ENCODE measurements at places on chromosomes 6 and 20. TPM values are rescaled to one million over a fixed set of nuclear protein-coding genes. Genes with fewer than 3 reads are reported as not detected.

DNA sequence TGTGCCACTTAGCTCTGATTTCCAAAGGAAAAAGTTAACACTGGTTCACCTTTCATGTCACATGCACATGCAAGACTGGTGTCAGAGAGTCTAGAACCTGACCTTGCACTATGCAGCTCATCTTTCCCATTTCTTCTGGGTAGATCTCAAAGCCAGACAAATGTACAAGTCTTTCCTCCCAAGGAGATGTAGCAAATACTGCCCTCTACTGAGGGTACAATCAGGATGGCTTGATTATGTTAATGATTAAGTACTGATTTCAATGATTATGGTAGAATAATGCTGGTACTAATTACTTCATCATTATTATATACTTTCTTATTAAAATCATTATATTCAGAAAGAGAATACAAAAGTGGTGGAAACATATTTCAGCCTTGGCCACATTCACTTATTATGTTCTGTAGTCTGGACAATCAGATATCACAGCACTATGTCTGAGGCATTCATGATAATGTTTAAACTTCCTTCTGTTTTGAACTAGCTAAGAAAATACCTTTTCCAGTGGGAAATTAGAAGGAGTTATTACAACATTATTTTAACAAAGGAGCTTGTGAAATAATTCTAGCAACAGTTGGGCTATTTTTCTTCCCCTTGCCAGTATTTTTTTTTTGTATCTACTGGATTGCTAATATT lies 68.5 kb upstream of the FOXO3 start:
- DNase-seq = peak; percentile 10

DNA sequence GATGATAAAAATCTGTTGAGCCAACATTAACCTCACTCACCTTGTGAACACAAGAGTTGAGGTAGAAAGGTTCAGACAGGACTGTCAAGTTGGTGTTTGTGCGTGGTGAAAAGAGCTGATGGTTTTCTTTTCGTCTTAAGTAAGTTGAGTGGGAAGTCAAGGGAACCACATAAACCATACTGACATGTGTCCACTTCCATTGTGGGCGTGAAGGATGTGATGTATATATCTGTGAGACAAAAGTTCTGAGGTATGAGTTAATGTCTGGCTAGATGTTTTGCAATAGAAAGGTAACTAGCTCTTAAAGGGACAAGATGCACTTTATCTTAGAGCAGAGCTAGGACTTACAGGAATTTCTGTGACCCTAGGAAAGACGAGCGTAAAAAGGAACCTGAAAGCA lies 1272.1 kb upstream of the ADGRB3 start:
- DNase-seq = no peak

DNA sequence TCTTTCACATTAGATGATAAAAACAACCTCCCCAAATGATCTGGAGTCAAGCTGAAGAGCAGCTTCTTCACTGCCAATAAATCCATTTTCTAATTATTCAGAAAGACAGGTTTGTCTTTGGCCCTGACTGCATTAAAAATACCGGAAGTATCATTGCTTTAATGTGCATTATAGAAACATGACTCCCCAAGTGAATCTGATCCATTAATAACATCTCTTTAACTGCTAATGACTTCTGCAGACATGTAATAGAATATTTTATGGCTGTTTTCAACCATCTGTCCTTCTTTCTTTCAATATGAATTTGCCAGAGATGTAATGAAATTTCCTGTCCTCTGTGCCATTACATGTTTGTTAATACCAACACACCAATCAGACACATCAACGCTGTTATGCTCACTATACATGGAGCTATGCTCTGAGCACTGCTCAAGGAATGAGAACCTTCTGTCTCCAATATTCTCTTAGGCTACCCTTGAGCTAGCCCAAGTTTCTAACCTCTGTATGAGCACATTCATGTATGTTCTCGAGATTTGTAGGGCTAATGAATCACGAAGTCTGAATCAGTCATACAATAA lies 87.8 kb downstream of the LYRM4 start:
- no peak for DNase-seq

- no peak for DNase-seq
Observed at GRCh38 chr6:88982720-88983119, 19.3 kb upstream of the RNGTT start.

B3GALT4 gene
- polyA plus RNA-seq = 19.3 TPM

C6orf118 gene
- not detected for polyA plus RNA-seq

DNA sequence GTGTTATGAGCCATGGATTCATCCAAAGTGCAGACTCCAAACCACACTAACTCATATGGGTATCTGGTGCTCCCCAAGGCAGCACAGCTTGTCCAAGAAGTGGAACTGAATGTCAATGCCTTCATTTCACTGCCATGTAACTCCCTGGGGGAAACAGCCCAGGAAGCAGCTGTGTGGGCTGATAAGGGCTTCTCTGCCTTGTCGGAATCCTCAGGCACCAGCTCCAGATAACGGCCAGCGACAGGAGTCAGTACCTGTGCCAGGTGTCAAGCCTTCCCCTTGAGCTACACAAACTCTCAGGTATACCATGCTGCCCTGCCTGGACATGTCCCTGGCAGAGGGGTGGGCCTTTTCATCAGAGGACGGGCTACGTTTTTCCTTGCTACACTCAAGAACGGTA lies 751.9 kb upstream of the CHD6 start:
- DNase-seq = no peak

- no peak for DNase-seq
Observed at GRCh38 chr20:5160882-5161281, 34.1 kb downstream of the CDS2 start.

DNA sequence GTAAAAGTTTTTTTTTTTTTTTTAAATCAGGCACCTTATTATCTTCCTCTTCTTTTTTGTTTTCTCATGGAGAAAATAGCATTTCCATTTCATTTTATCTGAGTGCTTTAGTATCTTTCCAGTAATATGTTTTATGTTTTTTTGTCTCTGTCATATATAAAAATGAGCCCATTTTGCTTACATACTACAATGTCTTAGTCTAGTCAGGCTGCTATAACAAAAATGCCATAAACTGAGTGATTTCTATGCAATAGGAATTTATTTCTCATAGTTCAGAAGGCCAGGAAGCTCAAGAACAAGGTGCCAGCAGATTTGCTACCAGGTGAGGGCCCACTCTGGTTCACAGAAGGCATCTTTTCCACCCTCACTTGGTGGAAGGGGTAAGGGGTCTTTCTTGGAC lies 35.7 kb upstream of the AIG1 start:
- no peak for DNase-seq

COL9A3 gene
- polyA plus RNA-seq = 9.8 TPM

GRCh38 chr20:7250337-7250736 lies 482.9 kb downstream of the BMP2 start:
- DNase-seq = no peak

- DNase-seq = no peak
Observed at GRCh38 chr6:101935732-101936131, 542.2 kb downstream of the GRIK2 start.

DNA sequence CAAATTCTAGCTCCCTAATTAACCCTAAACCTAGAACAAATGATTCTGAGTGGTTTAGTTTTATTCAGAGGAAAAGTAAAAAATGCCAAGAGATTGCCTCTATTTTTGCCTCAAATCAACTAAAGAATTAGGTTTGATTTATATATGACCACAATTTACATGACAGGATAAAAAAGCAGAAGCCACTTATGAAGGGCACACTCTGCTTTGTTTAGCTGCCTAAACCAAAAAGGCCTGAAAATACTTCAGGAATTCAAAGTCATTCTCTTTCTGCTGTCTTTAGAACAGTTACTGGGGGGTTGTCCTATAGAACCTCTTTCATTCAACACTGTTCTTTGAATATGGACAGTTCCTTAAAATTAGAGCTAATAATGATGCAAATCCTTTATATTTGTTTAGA lies 5.3 kb downstream of the FBXO5 start:
- DNase-seq = no peak

DNA sequence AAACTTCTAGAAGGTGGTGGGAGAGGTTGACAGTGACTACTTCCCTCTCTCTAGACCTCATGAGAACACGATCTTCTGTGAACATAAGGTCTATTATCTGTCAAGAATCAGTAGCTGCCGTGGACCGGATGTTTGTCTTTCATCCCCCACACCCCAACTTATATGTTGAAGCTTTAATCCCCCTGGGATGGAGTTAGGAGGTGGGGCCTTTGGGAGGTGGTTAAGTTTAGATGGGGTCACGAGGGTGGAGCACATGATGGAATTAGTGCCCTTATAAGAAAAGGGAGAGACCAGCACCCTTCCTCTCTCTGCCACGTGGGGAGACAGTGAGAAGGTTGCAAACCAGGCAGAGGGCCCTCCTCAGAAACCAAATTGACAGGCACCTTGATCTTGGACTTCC lies 409.1 kb downstream of the QKI start:
- no peak for DNase-seq

MEI4 gene
- 0.01 TPM for polyA plus RNA-seq

GRCh38 chr6:2782825-2783187 lies 17.6 kb downstream of the WRNIP1 start:
- DNase-seq = no peak

TOMM34 gene
- polyA plus RNA-seq = 19.5 TPM

CD93 gene
- 52.6 TPM for polyA plus RNA-seq

- no peak for DNase-seq
Observed at GRCh38 chr20:22515264-22515663, 69.1 kb downstream of the FOXA2 start.

- DNase-seq = peak; percentile 4
Observed at GRCh38 chr6:36443471-36444428, 950 bp downstream of the KCTD20 start.

DNA sequence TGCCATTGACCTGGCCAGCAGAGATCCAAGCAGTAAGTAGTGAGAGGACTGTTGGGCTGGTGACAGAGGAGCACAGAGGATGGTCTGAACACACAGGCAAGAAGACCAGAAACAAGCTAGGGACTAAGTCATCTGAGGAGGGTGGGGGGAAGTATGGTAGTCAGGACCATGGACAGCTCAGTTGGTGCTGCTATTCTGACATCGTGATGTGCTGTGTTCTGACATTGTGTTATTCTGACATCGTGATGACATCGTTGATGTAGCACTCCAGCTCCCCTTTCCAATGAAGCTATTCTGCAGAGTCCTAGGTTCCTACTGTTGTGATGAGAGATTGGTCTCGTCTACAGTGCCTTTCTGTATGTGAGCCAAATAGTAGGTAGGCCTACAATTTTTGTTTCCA lies 28.7 kb downstream of the CFAP206 start:
- DNase-seq = no peak

MACROD2 gene
- polyA plus RNA-seq = 3.0 TPM

GRCh38 chr20:41969656-41970055 lies 351.5 kb upstream of the CHD6 start:
- no peak for DNase-seq

CRYBG1 gene
- polyA plus RNA-seq = 6.6 TPM

GRCh38 chr6:69220375-69220774 lies 576.4 kb downstream of the LMBRD1 start:
- no peak for DNase-seq

- DNase-seq = no peak
Observed at GRCh38 chr6:16367571-16367970, 129.2 kb downstream of the GMPR start.

- no peak for DNase-seq
Observed at GRCh38 chr20:5829241-5829809, 79.1 kb downstream of the SHLD1 start.

RBM38 gene
- 103 TPM for polyA plus RNA-seq

DNA sequence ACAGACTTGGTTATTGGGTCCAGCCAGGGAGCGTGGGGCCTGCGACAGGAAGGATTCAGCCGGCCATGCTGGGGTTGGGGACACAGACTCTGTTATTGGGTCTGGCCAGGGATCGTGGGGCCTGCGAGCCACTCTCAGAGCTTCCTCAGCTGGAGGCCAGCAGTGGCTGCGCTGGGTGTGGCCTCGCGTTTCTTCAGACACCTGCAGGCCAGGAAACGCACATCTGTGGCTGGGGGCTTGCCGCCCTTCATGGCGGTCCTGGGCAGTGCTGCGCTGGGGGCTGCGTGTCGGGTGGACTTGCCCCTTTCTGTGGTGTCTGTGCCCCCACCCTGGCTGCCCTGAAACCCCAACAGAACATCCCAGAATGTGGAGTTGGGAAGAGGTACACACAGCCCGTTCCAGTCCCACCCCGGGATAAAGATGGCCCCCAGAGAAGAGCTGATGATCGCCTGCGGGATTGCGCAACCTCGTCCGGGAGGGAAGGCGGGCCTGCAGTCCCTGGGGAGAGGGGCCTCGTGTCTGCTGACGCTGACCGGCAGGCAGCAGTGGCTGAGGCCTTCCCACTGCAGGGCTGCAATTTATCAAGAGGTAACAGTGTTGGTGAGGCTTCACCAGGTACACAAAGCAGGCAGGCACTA lies 16.9 kb upstream of the MTG2 start:
- DNase-seq = no peak

HLA-DRB1 gene
- 107 TPM for polyA plus RNA-seq

DNA sequence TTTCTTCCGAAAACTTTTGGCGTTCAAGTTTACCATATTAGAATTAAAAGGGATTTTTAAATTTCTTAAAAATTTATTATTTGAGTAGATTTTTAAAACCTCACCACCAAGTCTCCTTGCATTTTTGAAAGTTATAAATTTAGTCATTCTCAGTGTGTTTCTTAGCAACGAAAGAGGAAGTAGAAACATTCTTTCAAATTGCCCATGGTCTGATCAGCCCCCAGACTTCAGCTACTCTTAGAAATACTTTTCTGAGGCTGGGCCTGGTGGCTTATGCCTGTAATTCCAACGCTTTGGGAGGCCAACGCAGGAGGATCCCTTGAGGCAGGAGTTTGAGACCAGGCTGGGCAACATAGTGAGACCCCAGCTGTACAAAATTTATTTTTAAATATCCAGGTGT lies 15.1 kb upstream of the RTF2 start:
- DNase-seq = no peak

GRCh38 chr6:4021854-4022695 lies 56.9 kb downstream of the FAM217A start:
- DNase-seq = no peak

WFDC12 gene
- polyA plus RNA-seq = not detected

PROKR2 gene
- not detected for polyA plus RNA-seq

DNA sequence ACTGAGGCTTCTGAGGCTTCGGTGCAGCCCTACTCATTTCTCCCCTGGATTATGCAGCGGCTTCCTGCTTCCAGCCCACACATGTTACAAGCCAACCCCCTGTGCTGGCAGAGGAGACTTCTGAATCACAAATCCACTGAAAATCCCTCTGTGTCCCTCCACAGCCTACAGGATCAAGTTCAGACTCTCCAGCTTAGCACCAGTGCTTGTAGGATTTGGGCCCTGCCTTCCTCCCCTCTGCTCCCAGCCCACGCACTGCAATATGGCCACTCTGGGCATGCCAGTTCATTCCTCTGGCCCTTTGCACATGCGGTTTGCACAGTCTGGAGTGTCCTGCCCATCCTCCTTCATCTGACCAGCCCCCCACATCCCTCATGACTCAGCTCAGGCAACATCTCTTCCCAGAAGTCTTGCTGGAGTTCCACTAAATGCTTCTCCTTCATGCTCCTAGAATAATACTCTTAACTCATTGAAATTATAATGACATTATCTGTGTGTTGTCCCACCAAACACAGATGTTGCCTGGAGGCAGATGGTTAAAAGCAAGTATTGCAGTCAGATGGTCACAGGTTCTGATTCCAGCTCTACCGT lies 15.9 kb upstream of the MDGA1 start:
- DNase-seq = no peak

GRCh38 chr20:45408646-45409213 lies 641 bp downstream of the DBNDD2 start:
- no peak for DNase-seq

GHRH gene
- polyA plus RNA-seq = not detected

SSTR4 gene
- 0.06 TPM for polyA plus RNA-seq

- no peak for DNase-seq
Observed at GRCh38 chr20:37179683-37180524, 556 bp upstream of the MROH8 start.

FANCE gene
- polyA plus RNA-seq = 5.0 TPM

GRCh38 chr20:45765307-45765875 lies 26.3 kb downstream of the WFDC3 start:
- no peak for DNase-seq
